G401 (cell line): ENCODE measurements at places on chromosomes 5 and 9.

GRCh38 chr5:2897276-2897961 lies 145.9 kb upstream of the IRX2 start:
- no peak for DNase-seq

DNA sequence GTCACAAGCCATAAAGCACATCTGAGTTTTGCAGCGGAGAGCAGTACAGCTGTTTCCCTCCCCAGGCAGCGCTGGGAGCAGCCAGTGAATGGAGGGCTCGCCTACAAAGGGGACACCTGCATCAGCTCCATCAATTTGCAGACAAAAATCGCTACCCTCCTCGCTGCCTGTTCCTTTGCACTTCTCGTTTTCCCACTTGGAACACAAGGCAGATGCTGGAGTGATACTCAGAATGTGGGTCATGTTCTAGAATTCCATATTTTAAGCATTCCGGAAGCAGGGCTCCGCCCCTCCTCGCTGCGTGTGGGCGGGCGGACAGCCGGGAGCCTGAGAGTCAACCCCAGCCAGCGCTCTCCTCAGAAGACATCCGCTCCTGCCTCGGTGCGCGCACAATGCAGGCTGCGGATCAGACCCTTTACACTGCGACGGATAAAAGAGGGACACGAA lies 92.1 kb downstream of the LMNB1 start:
- peak; percentile 40 for DNase-seq

DNA sequence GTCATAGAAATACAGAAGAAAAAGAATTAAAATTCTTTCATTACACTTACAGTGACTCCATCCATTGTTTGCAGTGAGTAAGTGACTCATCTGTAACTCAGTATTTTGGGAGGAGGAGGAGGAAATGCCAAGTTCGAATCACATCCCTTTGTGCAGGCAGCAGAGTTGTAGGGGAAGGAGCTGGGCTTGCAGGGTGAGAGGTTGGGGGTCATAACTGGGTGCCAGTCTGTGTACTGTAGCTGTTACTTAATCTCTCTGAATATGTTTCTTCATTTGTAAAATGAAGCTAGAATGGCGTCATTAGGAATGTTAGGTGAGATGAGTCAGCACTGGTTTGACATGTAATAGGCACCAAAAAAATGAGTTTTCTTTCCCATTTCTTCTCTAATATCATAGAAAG lies 235.7 kb upstream of the ADAMTSL1 start:
- no peak for DNase-seq

GRCh38 chr9:77735494-77735893 lies 87.4 kb upstream of the GNA14 start:
- no peak for DNase-seq

GRCh38 chr9:127550282-127550681 lies 61.8 kb upstream of the STXBP1 start:
- no peak for DNase-seq

GRCh38 chr5:103041071-103041676 lies 78.8 kb downstream of the GIN1 start:
- peak; percentile 61 for DNase-seq

DNA sequence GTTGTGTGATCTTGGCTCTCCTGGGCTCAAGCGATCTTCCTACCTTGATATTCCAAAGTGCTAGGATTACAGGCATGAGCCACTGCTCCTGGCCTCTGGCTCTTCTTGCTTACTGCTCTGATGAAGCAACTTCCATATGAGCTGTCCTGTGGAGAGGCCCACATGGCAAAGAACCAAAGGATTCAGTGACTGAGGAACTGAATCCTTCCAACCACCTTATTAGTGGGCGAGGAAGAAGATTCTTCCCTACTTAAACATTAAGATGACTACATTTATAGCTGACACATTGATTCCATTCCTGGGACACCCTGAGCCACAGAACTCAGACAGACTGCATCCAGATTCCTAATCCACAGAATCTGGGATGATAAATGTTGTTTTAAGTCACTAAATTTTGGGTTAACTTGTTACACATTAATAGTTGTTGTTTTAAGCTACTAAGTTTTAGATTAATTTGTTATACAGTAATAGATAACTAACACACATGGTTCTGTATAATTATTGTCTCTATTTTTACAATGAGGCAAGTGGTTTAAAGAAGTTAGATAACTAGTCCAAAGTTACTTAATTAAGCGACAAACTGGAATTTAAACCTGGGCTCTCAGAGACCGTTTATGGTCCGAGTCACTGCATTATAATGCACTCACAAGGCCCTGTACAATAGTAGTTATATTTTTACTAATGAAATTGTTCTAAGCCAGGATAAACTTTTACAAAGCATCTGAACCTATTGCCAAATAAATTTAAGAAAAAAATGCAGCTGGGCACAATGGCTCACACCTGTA lies 16.7 kb upstream of the SLCO4C1 start:
- no peak for DNase-seq

DNA sequence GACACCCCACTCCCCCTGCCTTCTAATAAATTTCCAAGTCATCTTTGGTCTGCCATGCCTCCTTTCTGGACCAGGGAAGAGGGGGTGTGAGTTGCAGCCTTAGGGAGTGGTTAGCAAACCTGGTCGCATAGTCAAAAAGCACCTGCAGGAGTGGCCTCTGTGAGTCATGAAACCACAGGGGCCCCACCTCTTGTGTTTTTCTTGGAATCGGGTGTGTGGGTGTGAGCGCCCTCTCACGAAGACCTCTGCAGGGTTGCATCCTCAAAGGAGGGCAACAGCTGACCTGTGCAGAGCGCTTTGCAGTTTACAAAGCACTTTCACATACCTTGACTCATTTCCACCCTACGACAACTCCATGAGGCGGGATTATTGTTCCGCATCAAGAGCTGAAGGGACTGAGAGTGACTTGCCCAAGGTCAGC lies 36.8 kb upstream of the TEX48 start:
- DNase-seq: no peak

DNA sequence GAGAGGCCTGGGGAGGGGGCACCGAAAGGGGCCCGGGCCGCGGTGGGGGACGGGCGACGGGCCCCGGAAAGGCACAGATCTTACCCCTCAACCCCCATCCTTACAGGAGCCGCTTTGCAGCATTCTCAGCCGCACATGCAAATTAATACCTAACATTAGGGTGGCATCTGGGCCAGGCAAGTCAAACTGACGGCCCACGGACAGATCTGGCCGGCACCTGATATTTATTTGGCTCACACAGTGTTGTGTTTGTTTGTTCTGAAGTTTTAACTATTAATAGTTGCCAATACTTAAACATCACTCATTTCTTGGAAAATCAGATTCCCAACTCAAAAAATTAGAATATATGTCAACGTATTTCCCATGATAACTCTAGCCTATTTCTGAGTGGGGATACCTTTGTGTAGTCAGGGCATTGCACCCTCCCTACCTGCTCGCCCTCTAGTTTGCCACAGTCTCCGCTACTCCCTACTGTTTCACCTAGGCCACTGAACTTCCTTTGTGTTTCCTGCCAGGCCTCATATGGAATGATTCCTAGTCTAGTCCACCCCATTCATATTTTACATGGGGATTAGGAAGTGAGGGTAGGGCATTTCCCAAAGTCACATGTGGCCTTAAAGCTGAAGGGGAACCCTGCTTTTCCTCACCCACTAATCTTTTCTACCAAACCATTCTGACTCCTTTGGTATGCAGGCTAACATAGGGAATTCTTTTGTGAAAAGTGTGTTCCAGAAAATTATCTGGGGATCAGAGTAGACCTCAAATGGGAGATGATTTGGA lies 71.9 kb upstream of the LARP1 start:
- no peak for DNase-seq

- DNase-seq: no peak
Observed at GRCh38 chr5:66157046-66157445, 12.9 kb downstream of the SREK1 start.

GRCh38 chr5:88734191-88734640 lies 148.8 kb downstream of the MEF2C start:
- DNase-seq: no peak

DNA sequence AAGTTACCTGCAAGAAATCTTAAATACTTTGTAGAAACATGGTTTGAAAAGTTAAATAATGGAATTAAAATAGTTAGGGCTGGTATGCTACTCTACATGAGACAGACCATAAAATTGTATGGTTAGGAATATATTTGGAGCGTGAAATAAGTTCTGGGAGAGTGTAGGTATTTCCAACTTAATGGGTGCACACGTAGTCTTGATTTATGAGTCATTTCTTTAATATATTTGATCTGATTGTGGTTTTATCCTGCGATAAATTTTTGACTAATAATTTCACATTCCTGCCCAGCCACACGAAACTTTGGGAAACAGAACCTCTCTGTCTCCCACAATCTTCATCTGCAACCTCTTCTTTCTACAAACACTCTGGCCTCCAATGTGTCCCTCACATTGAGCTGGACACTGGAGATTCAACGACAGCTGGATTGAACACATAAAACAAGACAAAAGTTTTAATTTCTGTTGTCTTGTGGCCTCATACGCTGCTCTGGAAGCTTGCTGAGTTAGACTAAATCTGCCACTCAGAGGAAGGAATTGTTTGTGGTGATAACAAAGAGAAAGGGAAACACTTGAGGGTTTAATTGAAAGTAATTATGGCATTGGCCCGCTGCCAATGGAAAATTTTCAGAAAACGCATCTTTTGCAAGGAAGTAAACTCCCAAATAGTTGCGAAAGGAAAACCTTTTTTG lies 201.8 kb upstream of the ZNF608 start:
- DNase-seq: no peak

- no peak for DNase-seq
Observed at GRCh38 chr5:168263121-168263520, 28.3 kb upstream of the WWC1 start.

DNA sequence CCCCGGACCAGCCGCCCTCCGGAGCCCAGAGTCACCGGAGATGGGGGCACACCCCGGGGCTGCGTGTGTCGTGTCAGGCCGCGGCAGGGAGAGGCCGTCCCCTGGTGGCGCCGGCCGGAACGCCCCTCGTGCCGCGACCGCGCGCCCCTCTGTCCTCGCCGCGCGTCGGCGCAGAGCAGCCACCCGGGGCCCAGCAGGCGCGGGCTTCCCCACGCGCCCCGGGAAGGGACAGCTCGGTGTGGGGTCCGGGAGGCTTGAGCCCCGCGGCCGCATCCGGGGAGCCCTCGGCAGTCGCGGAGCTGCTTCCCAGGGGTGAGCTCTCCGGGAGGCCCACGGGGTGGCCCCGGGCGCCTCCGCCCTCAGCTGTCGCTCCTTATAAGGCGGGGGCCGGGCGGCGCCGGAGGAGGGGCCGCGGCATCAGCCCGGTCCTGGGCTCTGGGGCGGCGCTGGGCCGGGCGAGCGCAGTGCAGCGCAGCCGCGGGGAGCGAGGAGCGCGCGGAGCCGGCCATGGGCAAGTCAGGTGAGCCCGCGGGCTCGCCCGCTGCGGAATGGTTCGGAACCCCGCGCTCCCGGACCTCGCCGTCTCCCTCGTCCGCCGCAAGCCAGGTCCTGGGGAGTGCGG lies at the start of gene GLIPR2:
Gene GLIPR2, plus strand, starts transcription at position 462 of the 622 bp plus-strand sequence. Its CDS starts 46 bp downstream, at position 508.
- peak; percentile 52 for DNase-seq

DNA sequence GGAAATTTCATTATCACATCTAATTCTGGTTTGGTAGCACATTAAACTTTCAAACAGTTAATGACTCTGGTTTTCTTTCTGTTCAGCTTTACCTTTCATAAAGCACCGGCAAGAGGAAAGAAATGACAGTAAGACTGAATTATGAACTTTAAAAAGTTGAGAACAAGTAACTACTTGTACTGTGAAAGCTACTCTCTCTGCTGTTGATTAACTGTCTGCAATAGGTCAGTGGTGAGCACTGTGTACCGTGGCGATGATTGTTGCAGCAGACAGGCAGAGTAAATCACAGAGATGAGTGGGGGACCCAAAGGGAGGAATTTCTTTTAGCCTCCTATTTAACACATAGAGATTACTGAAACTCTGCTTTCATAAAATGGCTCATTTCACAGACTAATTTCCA lies 74.0 kb upstream of the MEF2C start:
- DNase-seq: no peak

DNA sequence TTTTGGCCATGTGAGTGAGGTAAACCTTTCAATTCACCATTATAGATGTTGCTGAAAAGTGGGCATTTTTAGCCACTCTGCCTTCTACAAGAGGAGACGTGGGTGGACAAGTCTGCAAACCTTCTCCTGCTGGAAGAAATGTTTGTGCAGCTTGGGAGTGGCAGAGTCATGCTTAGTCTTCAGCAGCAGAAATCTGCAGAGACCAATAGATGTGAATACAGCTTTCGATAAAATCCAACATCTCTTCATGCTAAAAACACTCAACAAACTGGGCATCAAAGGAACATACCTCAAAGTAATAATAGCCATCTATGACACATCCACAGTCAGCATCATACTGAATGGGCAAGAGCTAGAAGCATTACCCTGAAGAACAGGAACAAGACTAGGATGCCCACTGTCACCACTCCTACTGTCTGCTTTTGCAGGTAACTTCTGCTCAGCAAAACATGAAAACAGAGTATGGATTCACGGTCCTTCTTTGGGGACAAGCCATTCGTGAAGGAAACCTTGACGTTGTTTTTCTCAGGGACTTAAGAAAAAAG lies 91.3 kb downstream of the RALGPS1 start:
- DNase-seq: no peak

DNA sequence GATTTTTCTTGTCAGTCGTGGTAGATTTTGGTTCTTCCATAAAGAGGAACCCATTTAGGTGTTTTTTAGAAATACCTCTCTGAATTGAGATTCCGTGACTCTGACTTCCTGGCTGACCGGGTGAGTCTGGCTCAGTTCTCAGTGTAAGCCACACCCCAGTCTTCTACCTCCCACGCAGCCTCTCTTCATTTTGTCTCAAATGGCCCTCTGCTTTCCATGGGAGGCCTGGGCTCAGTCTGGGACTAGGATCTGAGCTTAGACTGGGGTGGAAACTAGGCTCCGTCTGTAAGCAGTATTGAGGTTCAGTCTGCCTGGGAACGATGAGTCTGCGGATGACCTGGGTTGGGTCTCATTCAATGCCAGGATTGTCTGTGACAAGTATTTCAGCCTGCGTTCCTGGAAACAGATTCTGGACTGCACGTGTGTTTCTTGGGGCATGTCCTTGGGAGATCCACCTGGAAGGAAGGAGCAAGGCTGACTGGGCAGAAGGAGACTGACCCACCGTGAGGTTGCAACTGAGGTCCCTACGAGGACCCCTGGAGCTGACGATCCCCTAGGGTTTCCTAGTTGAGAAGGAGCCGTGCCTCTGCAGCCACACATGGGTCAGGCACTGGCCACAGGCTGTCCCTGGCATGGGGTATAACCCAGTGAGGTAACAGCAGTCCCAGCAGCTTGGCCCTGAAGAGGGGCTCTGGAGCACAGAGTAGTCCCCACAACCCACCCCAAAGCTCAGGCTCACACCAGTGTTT lies 12.4 kb upstream of the CRB2 start:
- DNase-seq: no peak
